T-helper 17 cell (primary cell): ENCODE measurements at places on chromosomes 1 and 21. TPM values are rescaled to one million over a fixed set of nuclear protein-coding genes. Genes with fewer than 3 reads are reported as not detected.

The NCMAP gene
- not detected for total RNA-seq

- H3K27me3 ChIP-seq: peaks cover 11% of the 10 kb centered on the region
- no peak for DNase-seq
- no peak overlapping the region for H3K27ac ChIP-seq
- no peaks in the 10 kb centered on the region for H3K4me1 ChIP-seq
- H3K4me3 ChIP-seq: no peak overlapping the region
Observed at GRCh38 chr1:87462894-87463293, 134.2 kb downstream of the LMO4 start.

- H3K4me3 ChIP-seq: no peak overlapping the region
- no peaks in the 10 kb centered on the region for H3K36me3 ChIP-seq
- H3K4me1 ChIP-seq: no peaks in the 10 kb centered on the region
Observed at GRCh38 chr21:46112725-46113215, 14.9 kb downstream of the COL6A2 start.

GRCh38 chr1:157199421-157199755 lies 61.2 kb upstream of the ETV3 start:
- H3K4me1 ChIP-seq: no peaks in the 10 kb centered on the region
- H3K27ac ChIP-seq: no peak overlapping the region
- no peak overlapping the region for H3K4me3 ChIP-seq
- no peaks in the 10 kb centered on the region for H3K36me3 ChIP-seq
- H3K27me3 ChIP-seq: peaks cover 46% of the 10 kb centered on the region
- no peak for DNase-seq

DNA sequence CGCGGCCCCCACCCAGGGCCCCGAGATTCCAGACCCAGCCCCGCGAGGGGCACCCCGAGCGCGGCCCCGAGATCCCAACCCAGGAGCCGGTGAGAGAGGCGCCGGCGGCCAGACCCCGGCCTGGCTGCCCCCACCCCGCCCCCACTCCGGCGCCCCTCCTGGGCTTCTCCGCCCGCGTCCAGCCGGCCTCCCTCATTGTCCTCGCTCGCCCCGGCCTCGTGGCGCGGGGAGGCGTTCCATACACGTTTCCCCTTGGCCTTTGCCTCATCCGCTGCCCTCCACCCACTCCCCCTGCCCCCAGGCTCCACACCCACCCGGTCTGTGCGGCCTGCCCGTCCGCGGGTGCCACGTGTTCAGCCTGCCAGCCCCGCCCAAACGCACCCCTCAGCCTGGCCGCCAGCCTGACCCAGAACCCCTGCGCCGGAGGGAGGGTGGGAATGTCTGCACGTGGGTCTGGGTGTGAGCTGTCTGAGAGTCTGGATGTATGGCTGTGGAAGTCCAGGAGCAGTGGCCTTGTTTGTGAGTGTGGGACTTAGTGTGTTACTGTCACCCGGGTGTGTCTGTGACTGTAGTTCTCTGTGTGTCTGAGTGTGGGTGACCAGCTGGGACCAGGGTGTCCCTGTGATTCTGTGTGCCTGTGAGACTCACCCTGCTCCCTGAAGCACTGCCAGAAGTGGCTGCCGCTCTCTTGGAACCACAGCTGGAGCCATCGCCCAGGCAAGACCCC lies 681 bp downstream of the B4GALT2 start:
- H3K4me3 ChIP-seq: peak overlapping the region; percentile 95
- no peak overlapping the region for H3K27ac ChIP-seq
- peaks cover 59% of the 10 kb centered on the region for H3K4me1 ChIP-seq
- H3K36me3 ChIP-seq: peaks cover 17% of the 10 kb centered on the region
- no peaks in the 10 kb centered on the region for H3K27me3 ChIP-seq

DNA sequence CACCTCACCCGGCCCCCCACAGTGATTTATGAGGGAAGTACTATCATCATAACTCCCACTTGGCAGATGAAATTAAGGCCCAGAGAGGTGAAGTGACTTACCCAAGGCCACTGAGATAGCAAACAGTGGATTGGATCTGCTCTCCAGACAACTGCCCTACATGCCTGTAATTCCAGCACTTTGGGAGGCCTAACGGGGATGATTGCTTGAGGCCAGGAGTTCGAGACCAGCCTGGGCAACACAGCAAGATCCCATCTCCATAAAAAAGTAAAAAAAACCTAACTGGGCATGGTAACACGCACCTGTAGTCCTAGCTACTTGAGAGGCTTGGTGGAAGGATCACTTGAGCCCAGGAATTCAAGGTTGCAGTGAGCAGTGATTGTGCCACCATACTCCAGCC lies 14.2 kb upstream of the RNF19B start:
- peak overlapping the region; percentile 99 for H3K27ac ChIP-seq
- H3K4me1 ChIP-seq: peaks cover 26% of the 10 kb centered on the region
- no peak for DNase-seq

- DNase-seq: no peak
- no peak overlapping the region for H3K27ac ChIP-seq
- H3K36me3 ChIP-seq: peaks cover 2% of the 10 kb centered on the region
- no peaks in the 10 kb centered on the region for H3K27me3 ChIP-seq
Observed at GRCh38 chr1:173190101-173190936, 16.8 kb downstream of the TNFSF4 start.

DNA sequence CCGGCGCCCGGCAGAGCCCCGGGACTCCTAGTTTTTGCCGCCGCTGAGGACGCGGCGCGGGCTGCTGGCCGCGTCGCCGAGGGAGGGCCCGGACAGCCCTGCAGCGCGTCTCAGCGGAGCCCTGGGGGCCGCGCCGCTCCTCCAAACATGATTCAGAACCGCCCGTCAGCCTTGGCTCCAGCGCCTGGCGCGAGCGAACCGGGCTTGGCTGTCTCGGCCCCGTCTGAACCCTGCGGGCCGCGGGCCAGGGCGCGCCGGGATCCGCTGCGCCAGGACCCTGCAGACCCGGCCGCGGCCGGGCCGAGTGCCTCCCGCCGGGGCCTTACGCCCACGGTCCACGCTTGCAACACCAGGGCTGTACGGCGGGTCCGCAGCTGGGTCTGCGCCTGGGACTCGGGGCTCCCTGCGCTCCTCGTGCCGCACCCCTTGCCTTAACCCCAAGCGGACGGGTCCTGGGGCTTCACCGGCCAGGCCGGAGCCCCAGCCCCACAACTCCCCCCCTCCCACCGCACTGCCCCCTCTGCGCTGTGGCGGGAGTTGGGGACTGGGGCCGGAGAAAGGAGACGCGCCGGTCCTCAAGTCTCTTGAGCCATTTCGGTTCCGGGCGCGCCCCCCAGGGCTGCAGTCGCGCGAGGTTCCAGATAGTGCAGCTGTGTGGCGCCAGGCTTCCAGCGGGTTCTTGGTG lies 48.4 kb upstream of the CD34 start:
- H3K4me1 ChIP-seq: peaks cover 10% of the 10 kb centered on the region
- peaks cover 4% of the 10 kb centered on the region for H3K36me3 ChIP-seq
- DNase-seq: no peak
